Tibial nerve (tissue), 4 donors: ENCODE measurements at places on chromosomes 7 and 10. TPM values are rescaled to one million over a fixed set of nuclear protein-coding genes. Genes with fewer than 3 reads are reported as not detected.

Gene PDZD8
- 33.3 TPM for total RNA-seq

Gene PHKG1
- total RNA-seq, result 0.39 TPM

Gene EVX1
- not detected for total RNA-seq

DNA sequence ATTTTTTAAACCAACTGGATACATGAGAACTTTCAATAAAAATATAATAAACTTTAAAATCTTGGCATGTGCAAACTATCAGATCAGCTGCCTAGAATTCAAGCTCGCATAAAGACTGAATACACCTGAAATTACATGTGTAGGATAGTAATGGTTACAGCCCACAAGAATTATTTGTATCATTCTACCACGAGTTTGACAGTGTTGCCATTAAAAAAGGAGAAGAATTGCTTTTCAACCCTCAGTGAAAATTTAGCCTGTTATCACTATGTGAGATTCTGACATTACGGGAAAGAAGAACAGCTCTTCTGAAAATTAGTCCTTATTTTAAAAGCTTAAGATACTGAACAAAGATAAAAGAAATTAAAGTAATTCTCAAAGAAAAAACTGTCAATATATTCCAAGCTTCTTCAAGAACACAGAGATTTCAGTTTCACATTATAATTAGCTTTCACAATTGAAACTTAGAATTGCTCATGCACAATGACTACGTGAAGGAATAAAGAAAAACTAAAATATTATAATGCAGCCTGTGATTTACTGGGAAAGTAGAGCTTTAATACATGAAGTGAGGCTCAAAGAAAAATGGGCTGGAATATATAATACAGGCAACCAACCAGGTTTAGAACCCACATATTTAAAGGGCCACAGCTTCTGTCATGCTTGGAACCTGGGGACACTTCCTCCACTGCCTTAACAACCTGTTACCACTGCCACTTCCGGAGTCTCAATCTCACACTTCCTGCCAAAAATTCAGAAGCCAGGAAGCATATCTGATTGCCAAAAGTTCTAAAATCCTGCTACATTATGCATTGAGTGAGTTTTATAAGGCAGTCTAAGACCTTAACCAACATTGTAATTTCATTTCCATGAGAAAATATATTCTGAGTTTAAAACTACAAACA, 23.2 kb downstream of the TPK1 start:
- no peak overlapping the region for H3K27ac ChIP-seq
- no peak overlapping the region for H3K4me3 ChIP-seq
- H3K4me1 ChIP-seq, result no peaks in the 10 kb centered on the region
- H3K36me3 ChIP-seq, result peaks cover 3% of the 10 kb centered on the region
- DNase-seq, result no peak
- no peaks in the 10 kb centered on the region for H3K27me3 ChIP-seq

DNA sequence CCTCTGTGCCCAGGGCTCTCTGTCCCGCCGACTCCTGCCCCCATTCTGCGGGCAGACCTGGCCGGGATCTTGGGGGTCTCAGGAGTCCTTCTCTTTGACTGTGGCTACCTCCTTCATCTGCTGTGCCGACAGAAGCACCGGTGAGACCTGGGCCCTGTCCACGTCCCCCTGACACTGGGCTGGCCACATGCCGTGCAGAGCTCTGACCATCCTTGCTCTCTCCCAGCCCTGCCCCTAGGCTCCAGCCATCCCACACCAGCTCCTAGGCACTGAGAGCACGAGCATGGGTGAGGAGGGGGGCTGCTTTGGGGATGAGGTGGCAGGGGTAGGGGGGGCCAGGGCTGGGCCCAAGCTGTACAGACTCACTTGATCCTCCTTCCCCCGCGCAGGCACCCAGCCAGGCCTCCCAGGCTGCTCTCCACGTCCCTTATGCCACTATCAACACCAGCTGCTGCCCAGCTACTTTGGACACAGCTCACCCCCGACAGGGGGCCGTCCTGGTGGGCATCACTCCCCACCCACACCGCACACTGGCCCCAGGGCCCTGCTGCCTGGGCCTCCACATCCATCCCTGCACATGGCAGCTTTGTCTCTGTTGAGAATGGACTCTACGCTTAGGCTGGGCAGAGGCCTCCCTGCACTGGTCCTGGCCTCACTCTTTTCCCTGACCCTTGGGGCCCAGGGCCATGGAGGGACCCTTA, 4.8 kb upstream of the PILRB start:
- H3K27me3 ChIP-seq, result no peaks in the 10 kb centered on the region
- no peak overlapping the region for H3K27ac ChIP-seq
- peaks cover 16% of the 10 kb centered on the region for H3K4me1 ChIP-seq

- no peaks in the 10 kb centered on the region for H3K27me3 ChIP-seq
- H3K4me1 ChIP-seq, result no peaks in the 10 kb centered on the region
- no peak overlapping the region for H3K27ac ChIP-seq
- H3K4me3 ChIP-seq, result no peak overlapping the region
- no peak for DNase-seq
- H3K36me3 ChIP-seq, result no peaks in the 10 kb centered on the region
Observed at GRCh38 chr10:29879862-29880261, 179.5 kb downstream of the JCAD start.
